ENCODE measurements at places on chromosomes 3 and 15.

GRCh38 chr15:60773901-60774300, 295.0 kb upstream of the ICE2 start:
- no peak for DNase-seq
- no peaks in the 10 kb centered on the region for H3K36me3 ChIP-seq
- H3K27me3 ChIP-seq, result no peaks in the 10 kb centered on the region
- H3K27ac ChIP-seq, result no peak overlapping the region
- no peaks in the 10 kb centered on the region for H3K4me1 ChIP-seq

GRCh38 chr15:58770519-58770856, 614 bp upstream of the MINDY2 start:
- DNase-seq, result no peak
- peaks cover 7% of the 10 kb centered on the region for H3K36me3 ChIP-seq
- H3K27ac ChIP-seq, result peak overlapping the region; percentile 96
- no peaks in the 10 kb centered on the region for H3K27me3 ChIP-seq

GRCh38 chr3:17292556-17292955, 407.8 kb downstream of the PLCL2 start:
- no peak for DNase-seq
- peaks cover 2% of the 10 kb centered on the region for H3K4me1 ChIP-seq

DNA sequence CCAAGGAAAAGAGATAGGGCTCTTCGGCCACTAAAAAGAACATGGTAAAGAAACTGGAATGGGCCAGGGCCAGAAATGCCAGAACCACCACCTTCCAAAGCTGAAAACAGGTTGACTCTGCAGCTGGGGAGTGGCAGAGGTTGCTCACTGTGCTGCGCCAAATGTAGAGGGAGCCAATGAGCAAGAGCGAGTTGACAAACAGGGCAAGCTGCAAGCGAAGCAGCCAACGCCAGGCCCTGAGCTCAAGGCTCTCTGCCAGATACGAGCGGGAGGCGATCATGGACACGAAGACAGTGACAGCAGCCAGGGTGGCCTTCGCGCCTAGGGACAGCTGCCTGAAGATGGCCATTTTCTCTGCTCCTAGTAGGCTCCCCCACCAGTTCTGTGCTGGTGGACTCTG, 3.1 kb downstream of the GLB1 start:
- peaks cover 26% of the 10 kb centered on the region for H3K36me3 ChIP-seq
- H3K27ac ChIP-seq, result peak overlapping the region; percentile 33
- no peaks in the 10 kb centered on the region for H3K27me3 ChIP-seq
- DNase-seq, result no peak
- H3K4me1 ChIP-seq, result peaks cover 59% of the 10 kb centered on the region
- H3K4me3 ChIP-seq, result peak overlapping the region; percentile 23

DNA sequence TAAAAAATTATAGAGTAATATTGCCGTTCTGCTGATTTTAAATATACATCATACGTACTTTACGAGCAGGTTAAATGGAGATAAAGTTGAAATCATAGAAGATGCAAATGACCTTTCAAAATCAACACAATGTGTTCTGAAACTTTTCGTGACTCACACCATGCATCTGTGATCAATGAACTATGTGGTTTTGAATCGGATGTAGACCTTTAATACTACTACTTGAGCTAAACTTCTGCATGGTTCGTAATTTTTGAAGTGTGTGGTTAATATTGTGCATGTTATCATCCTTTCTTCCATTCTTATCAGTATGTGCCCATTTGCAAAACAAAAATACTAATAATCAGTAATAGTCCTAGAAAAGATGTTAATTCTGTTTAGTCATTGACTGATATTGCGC, 58.9 kb downstream of the GASK1A start:
- H3K4me3 ChIP-seq, result peak overlapping the region; percentile 12
- H3K4me1 ChIP-seq, result peaks cover 21% of the 10 kb centered on the region
- H3K36me3 ChIP-seq, result peaks cover 3% of the 10 kb centered on the region
- H3K27me3 ChIP-seq, result no peaks in the 10 kb centered on the region
- H3K27ac ChIP-seq, result no peak overlapping the region

GRCh38 chr3:16349986-16350596, 85.1 kb downstream of the OXNAD1 start:
- no peak overlapping the region for H3K4me3 ChIP-seq
- peaks cover 14% of the 10 kb centered on the region for H3K4me1 ChIP-seq
- H3K36me3 ChIP-seq, result peaks cover 21% of the 10 kb centered on the region

DNA sequence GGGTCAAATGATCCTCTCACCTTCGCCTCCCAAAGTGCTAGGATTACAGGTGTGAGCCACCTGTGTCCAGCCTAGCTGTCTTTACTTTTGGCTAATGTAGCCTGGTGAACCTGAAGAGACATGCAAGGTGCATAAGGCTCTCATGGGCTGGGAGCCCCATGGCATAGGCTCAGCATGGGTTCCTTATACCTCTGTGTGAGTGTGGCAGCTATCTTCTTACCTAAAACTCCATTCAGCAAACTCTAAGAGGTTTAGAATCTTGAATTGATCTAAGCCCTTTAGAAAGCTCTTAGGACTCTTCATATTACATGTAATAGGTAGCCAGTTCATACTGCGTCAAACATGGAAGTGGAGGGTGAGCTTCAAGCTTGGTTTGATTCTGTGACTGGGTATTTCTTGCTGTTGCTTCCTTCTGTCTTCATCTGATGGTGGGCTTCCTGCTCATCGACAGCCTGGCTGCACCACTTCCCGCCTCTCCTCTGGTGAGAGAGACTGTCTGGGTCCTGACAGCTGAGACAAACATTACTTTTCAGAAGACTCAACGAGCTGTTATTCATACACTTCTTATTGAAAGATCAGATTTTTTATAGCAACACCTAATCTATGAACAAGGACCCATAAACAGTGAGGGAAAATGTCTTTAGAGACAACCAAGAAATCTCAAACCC, 19.2 kb upstream of the TKT start:
- peak overlapping the region; percentile 16 for H3K27ac ChIP-seq
- H3K27me3 ChIP-seq, result no peaks in the 10 kb centered on the region
- peaks cover 3% of the 10 kb centered on the region for H3K36me3 ChIP-seq
- no peaks in the 10 kb centered on the region for H3K4me1 ChIP-seq

DNA sequence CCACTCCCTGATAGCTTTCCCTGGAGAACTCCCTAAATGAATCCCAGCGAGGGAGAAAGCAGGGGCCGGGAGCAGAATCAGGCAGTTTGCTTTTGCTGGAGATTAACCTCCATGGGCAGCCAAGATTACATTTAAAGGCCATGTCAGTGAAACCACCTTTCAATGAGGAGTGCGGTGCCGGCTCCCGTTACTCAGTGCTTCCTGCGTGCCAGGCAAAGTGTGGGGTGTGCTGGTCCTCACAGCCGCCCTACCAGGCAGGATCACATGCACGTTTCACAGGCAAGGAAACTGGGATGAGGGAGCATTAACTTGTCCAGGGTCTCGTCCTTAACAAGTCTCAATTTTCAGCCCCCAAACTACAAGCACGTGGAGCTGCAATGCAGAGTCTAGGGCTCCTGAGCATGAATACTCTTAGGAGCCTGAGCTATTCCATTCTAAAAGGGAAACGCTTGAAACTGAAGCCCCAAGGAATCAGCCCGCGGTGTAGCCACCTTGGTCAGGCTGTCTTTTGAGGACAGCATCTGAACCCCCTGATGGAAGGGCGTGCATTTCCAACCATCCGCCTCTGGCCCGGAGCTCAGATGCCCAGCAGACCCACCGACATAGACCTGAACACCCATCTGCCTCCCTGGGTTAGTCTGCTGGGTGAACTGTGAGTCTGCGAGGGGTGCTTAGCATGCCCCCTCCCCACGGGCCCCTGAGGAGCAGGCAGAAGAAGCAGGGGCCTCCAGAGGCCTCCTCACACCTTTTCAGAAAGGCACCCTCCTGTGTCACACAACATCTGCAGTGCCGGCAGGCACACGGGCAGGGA, 5.6 kb downstream of the IGDCC3 start:
- H3K4me3 ChIP-seq, result no peak overlapping the region
- no peak for DNase-seq
- no peaks in the 10 kb centered on the region for H3K36me3 ChIP-seq
- peaks cover 8% of the 10 kb centered on the region for H3K4me1 ChIP-seq
- no peak overlapping the region for H3K27ac ChIP-seq

GRCh38 chr3:194938845-194939531, 253.3 kb downstream of the FAM43A start:
- no peaks in the 10 kb centered on the region for H3K4me1 ChIP-seq
- H3K4me3 ChIP-seq, result no peak overlapping the region
- no peak for DNase-seq
- no peak overlapping the region for H3K27ac ChIP-seq
- H3K36me3 ChIP-seq, result peaks cover 2% of the 10 kb centered on the region
- H3K27me3 ChIP-seq, result peaks cover 11% of the 10 kb centered on the region

GRCh38 chr3:49397470-49397869, 14.3 kb downstream of the RHOA start:
- H3K4me3 ChIP-seq, result peak overlapping the region; percentile 2
- peak overlapping the region; percentile 87 for H3K27ac ChIP-seq
- peaks cover 75% of the 10 kb centered on the region for H3K4me1 ChIP-seq

GRCh38 chr15:52680761-52681160, 1.6 kb upstream of the ATOSA start:
- DNase-seq, result no peak
- H3K4me1 ChIP-seq, result peaks cover 41% of the 10 kb centered on the region
- no peak overlapping the region for H3K4me3 ChIP-seq
- H3K36me3 ChIP-seq, result peaks cover 31% of the 10 kb centered on the region
- no peak overlapping the region for H3K27ac ChIP-seq

- DNase-seq, result no peak
- peaks cover 33% of the 10 kb centered on the region for H3K36me3 ChIP-seq
- H3K4me1 ChIP-seq, result peaks cover 36% of the 10 kb centered on the region
- peak overlapping the region; percentile 84 for H3K27ac ChIP-seq
- H3K27me3 ChIP-seq, result no peaks in the 10 kb centered on the region
These were observed 68.7 kb upstream of the MAP4 start for GRCh38 chr3:48084929-48085328.

- no peaks in the 10 kb centered on the region for H3K36me3 ChIP-seq
- H3K4me3 ChIP-seq, result no peak overlapping the region
- DNase-seq, result no peak
- no peak overlapping the region for H3K27ac ChIP-seq
These were observed 283.5 kb downstream of the CHL1 start for GRCh38 chr3:480070-480469.

- no peaks in the 10 kb centered on the region for H3K27me3 ChIP-seq
- H3K36me3 ChIP-seq, result no peaks in the 10 kb centered on the region
These were observed 107.3 kb upstream of the PTPRG start for GRCh38 chr3:61454006-61454585.

- no peaks in the 10 kb centered on the region for H3K27me3 ChIP-seq
- no peaks in the 10 kb centered on the region for H3K36me3 ChIP-seq
- DNase-seq, result no peak
- no peak overlapping the region for H3K27ac ChIP-seq
- no peaks in the 10 kb centered on the region for H3K4me1 ChIP-seq
- no peak overlapping the region for H3K4me3 ChIP-seq
These were observed 11.5 kb downstream of the NUDT16 start for GRCh38 chr3:131393051-131393450.

GRCh38 chr15:55379095-55379494, 29.1 kb downstream of the CCPG1 start:
- no peaks in the 10 kb centered on the region for H3K27me3 ChIP-seq
- H3K36me3 ChIP-seq, result peaks cover 59% of the 10 kb centered on the region
- no peak overlapping the region for H3K4me3 ChIP-seq
- no peak for DNase-seq
- H3K27ac ChIP-seq, result no peak overlapping the region
- peaks cover 11% of the 10 kb centered on the region for H3K4me1 ChIP-seq

GRCh38 chr15:73710321-73710720, 26.1 kb downstream of the CD276 start:
- no peak for DNase-seq
- H3K36me3 ChIP-seq, result peaks cover 9% of the 10 kb centered on the region
- no peak overlapping the region for H3K27ac ChIP-seq
- no peaks in the 10 kb centered on the region for H3K4me1 ChIP-seq
- peaks cover 72% of the 10 kb centered on the region for H3K27me3 ChIP-seq

DNA sequence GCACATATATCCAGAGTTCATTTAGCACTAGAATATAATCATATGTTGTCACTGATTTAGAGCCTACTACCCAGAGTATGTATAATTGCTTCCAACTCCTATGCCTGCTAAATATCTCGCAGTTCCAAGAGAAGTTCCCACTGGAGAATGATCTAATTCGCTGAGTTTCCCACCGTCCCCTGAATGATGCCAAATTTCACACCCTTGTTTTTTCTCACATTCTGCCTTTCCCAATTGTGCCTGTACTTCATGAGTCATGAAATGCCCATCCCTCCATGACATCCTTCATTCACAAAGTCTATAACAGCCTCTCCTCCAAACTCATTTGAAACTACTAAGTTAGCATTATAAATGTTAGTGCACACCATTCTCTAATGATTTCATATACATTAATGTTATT, 177.2 kb downstream of the CBLB start:
- no peak overlapping the region for H3K4me3 ChIP-seq
- H3K36me3 ChIP-seq, result peaks cover 27% of the 10 kb centered on the region
- peaks cover 6% of the 10 kb centered on the region for H3K4me1 ChIP-seq
- peak overlapping the region; percentile 78 for H3K27ac ChIP-seq
- no peaks in the 10 kb centered on the region for H3K27me3 ChIP-seq
- DNase-seq, result no peak

- H3K27me3 ChIP-seq, result peaks cover 15% of the 10 kb centered on the region
- H3K27ac ChIP-seq, result no peak overlapping the region
- H3K4me1 ChIP-seq, result no peaks in the 10 kb centered on the region
- H3K4me3 ChIP-seq, result no peak overlapping the region
- H3K36me3 ChIP-seq, result no peaks in the 10 kb centered on the region
These were observed 53.4 kb upstream of the APEH start for GRCh38 chr3:49620728-49621127.

DNA sequence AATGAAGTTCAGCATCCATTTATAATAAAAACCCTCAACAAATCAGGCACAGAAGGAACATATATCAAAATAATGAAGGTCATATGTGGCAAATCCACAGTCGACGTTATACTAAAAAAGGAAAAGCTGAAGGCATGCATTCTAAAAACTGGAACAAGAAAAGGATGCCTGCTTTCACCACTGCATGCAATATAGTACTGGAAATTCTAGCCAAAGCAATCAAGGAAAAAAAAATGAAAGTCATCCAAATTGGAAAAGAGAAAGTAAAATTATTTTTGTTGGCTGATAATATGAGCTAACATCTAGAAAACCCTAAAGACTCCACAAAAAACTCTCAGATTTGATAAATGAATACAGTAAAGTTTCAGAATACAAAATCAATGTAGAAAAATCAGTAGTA, 1123.2 kb downstream of the TBL1XR1 start:
- H3K36me3 ChIP-seq, result no peaks in the 10 kb centered on the region
- no peak for DNase-seq
- H3K27ac ChIP-seq, result no peak overlapping the region

DNA sequence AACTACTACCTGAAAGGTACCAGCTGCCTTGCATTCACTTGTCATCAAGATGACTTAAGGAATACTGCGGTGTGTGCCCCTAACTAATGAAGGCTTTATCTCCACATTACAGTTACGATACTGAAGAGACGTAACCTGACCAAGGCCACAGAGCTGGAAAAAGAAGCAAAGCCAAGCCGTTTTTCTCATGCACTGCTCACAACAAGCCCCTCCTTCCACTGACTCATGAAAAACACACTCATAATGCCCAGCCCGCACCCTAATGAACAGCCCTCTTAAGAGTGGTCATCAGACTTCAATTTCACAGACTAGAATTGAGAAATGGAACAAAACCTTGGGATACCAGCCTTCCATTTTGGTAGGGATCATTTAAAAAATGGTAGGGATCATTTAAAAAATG, 11.6 kb downstream of the PSMD6 start:
- H3K27ac ChIP-seq, result no peak overlapping the region
- DNase-seq, result no peak
- no peaks in the 10 kb centered on the region for H3K27me3 ChIP-seq
- H3K36me3 ChIP-seq, result peaks cover 87% of the 10 kb centered on the region
- H3K4me3 ChIP-seq, result no peak overlapping the region
- peaks cover 14% of the 10 kb centered on the region for H3K4me1 ChIP-seq

Data from effector memory CD8-positive, alpha-beta T cell (primary cell).